ENCODE measurements at places on chromosomes 5 and 9.

DNA sequence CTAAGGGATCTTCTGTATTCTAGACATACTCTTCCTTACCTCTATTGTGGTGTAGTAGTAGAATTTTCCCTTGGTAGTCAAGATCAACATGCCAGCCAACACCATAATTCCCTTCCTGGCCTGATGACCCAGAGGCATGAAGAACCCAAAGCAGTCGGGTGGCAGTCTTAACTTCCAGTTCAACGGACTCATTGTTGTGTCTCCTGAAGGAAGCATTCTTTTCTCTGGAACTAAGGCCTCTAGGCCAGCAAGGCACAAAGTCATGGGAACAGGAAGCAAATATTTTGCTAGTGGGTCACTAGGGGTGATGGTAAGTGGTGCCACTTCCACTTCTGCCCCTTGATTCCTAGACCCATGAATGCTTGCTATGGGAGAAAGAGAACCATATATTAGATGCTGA is 55.2 kb upstream of the DAPK1 start:
- DNase-seq, result no peak

- no peak for DNase-seq
Observed at GRCh38 chr5:122942164-122942914, 94.2 kb downstream of the PPIC start.

DNA sequence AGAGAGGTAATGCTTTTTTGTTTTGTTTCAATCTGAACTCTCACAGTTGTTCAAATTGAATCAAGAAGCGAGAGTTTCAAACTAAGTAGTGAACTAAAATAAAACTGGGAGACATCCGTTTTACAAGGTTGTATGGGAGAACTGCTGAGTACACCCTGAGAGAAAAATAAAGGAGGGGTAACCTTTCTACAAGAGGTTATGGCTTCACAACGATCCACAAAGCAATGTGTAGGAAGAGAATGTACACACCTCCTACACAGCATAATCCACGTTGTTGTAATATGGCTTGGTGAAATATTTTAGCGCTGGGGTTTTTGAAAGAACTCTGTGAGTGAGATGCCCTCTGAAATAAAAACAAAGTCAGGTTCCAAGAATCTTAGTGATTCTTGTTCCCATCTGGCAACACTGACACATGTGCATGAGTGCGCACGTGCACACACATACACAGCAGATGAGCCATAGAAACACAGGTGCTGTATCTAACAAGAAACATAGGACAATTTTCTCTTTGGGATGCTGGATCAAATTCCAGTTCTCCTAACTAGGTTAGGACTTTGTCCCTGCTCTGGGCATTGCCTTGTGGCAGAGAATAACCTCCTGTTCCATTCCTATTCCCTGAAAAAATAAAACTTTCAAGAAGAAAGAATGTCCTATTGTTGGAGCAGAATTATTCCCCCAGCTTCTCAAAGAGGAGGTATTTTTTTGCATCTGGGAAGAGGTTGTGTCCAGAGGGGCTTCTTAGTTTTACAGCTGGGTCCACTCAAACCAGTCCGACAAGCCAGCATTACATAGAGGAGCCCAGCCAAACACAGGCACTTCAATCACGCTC is 94.5 kb upstream of the EFNA5 start:
- no peak for DNase-seq

DNA sequence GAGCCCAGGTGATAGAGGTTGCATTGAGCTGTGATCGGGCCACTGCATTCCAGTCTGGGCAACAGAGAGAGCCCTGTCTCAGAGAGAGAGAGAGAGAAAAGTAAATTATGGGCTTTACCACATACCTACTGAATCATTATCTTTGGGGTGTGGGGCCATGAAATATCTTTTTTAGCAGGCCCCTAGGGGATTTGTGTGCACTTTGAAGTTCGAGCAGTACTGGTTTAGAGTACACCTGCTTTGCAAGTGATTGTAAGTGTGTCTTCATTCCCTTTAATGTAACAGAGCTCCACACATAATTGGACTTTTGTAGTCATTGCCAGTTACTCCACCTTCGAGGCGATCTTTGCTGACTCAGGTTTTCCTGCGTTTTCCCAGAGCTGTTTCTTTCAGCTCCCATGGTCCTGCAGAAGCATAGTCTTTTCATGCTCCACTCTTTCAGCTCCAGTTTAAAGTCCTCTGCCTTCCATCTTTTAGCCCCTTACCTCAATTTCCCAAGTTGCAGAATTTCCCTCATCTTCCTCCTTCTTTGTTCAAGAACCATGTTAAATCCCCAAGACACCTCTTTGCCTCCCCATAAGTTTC is 24.0 kb upstream of the FRMPD1 start:
- DNase-seq, result no peak

- DNase-seq, result peak; percentile 30
Observed at GRCh38 chr9:133759146-133759900, 21.2 kb upstream of the SARDH start.

DNA sequence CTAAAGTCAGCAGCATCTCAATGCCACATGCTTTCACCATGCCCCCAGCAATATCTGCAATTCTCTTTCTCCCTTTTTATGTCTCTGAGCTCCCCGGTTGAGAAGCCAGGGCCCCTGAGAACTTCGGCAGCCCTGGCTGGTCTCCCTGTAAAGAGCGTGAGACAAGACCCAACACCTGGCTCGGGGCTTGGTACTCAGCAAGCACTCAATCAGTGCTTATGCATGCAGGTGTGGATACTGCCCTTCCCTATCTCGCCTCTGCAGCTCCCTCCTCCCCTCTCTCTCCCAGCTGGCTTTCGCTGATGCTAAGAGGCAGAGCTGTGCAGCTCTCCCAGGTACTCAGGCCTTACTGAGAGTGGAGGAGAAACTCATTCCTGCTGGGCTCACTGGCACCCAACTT is 41.7 kb upstream of the AKNA start:
- DNase-seq, result no peak
